NCI-H2029 treated with DMSO at 0.1 percent for 48 hours (cell line): ENCODE measurements at places on chromosomes 13 and 19.

DNA sequence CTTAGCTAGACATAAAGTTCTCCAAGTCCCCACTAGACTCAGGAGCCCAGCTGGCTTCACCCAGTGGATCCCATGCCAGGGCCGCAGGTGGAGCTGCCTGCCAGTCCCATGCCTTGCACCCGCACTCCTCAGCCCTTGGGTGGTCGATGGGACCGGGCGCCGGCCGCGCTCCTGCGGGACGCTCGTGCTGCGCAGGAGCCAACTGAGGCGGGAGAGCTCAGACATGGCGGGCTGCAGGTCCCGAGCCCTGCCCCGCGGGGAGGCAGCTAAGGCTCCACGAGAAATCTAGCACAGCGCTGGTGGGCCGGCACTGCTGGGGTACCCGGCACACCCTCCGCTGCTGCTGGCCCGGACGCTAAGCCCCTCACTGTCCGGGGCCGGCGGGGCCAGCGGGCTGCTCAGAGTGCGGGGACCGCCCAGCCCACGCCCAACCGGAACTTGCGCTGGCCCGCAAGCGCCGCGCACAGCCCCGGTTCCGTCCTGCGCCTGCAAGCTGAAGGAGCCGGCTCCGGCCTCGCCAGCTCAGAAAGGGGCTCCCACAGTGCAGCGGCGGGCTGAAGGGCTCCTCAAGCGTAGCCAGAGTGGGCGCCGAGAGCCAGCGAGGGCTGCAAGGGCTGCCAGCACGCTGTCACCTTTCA lies 5.8 kb downstream of the PARP4 start:
- DNase-seq: no peak

DNA sequence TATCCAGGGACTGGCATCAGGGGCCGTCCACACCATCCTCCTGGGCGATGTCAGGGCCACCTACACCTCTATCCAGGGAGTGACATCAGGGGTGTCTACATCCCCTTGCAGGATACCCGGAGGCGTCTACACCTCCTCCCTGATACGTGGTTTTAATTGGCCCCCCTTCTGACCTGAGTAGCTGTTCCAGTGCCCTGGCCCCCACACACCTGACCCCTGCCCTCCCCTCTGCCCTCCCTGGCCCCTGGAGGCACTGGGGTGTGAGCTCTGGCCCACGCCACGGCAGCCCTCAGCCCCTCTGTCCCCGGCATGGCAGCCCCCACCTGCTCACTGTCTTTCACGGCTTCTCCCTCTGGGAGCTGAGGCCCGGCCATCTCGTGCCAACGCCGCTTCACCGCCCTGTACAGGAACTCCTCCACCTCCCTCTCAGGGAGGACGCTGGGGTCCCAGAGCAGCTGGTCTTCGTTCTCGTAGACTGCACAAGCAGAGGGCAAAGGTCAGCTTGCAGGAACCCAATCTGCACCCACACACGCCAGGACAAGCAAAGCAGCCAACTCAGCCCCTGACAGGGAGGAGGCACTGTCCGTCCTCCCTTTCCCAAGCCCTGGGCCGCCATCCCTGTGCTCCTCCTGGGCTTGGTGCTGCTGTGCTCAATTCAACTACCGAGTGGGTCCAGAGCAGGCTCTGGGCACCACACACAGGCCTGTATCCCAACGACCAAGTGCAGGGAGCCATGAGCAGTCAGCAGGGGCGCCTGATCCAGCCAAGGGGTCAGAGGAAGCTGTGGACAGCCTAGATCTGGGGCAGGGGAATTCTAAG lies 22.2 kb upstream of the PLPP2 start:
- no peak for DNase-seq

DNA sequence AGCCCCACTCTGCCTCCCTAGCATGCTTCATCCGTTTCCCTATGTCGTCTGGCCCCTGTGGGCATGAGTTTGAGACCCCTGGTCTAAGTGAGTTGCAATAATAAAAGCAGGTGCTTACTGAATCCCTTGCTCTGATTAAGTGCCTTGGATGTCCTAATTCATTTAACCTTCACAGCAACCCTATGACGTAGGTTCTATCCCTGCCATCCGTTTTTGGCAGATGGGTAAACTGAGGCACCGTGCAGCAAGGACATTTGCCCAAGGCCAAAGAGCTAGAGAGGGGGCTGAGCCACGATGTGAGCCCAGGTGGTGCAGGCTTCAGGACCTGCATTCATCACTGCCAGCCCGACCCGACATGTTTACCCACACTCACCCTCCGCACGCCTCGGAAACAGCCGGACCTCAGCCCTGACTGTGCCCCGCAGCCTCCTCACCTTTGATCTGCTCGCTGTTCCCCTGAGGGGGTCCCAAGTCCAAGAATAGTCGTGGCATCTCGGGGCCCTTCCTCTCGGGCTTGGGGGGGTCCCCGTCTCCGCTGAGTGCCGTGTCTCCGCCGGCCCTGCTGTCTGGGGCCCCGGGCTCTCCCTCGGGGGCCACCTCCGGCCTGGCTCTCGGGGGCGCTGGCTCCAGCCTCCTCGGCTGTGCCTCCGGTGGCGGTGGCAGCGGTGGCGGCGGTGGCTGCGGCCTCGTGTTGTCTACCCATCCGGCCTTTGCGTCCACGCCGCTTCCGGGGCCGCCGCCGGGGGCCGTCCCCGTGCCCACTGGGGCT lies 14.5 kb downstream of the LMTK3 start:
- no peak for DNase-seq

DNA sequence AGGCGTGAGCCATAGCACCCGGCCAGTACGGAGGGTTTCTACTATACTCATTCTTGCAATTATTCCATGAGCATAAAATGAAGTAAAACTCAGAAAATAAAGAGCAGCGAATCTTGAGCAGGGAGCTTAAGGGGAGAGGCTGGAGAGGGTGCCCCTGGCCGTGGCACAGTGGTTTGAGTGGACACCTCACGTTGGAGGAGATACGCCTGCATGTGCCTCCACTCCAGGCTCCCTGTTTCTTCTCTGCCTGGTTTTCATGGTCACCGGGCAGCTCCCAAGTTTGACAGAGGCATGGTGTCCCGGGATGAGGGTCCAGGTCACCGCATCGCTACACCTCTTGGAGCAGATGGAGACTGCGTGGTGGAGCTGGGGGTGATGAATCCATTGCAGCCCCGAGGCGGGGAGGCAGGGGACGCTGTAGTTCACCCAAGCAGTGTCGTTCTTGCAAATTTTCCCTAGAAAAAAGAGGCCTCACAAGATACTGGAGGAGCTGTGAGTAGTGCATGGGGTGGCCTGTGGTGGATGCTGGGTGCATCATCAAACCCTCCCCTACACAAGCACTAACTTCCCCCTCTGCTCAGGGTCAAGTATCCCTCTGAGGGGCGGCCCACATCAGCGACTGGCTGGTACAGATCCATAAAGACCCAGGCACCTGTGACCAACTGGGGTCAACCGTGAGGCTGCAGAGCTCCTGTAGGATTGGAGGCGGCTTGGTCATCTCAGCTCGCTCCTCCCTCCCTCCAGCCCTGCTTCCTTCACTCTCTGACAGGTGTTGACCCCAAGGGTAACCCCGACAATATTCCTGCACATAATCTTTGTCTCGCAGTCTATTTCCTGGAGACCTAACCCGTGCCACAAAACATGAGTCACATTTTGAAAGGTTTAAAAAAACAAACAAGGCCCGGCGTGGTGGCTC lies 3.6 kb upstream of the MIER2 start:
- DNase-seq: no peak

DNA sequence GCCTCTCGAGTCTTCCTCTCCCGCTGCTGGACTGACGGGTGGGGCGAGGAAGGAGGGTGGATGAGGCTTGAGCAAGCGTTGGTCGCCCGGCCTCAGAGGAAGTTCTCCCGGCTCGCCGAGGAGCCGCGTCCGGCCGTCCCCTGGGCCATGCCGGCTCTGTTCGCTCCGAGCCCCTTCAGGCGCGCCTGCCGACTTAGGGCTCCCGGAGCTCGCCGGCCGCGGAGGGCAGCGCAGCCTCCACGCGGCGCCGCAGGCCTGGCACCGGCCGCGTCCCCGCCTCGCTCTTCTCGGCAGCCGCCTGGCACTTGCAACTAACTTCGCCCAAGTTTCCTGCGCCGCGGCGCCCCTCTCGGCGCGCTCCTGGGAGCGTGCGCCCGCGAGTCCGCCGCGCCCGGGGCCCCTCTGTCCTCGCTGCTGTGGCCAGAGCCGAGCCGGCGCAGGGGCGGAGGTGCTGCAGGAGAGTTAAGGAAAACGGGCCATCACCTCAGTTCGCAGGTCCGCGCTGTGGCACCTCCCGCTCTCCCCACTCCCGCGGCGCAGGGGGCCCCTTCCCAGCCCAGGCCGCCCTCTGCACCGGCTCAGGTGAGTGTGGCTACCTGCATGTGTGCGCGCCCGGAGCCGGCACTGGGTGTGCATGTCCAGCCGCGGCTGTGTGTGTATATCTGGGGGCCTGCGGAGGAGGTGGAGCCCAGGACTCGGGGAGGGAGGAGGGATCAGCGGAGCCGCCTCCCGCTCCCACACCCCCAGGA lies 641 bp upstream of the SOX21 start:
- DNase-seq: no peak

- no peak for DNase-seq
These were observed 68.2 kb downstream of the ESD start for GRCh38 chr13:46728777-46729176.

DNA sequence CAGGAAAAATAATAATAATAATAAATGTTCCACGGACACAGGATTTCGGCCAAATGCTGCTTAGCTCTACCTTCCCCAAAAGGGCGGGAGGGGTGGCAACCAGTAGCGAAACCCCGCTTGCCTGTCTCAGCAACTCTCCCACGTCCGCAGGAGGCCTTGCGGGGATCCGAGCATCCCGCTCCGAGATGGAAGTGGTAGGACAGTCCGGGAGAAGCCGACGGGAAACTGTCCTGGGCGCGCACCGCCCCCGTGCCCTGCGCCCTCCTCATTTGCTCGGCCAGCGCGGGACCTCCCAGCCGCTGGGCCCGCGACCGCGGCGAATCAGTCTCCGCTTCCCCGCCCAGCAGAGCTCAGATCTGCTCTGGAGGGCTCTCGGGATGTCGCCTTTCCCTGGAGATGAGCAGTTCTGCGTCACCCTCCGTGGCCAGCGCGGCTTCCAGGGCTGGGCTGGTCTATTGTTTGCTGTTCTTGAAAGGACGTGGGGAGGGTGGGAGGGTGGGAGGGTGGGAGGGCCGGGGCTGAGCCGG lies 48.9 kb upstream of the PABPC3 start:
- DNase-seq: no peak

GRCh38 chr13:63139277-63139676 lies 1723.6 kb upstream of the PCDH20 start:
- no peak for DNase-seq

DNA sequence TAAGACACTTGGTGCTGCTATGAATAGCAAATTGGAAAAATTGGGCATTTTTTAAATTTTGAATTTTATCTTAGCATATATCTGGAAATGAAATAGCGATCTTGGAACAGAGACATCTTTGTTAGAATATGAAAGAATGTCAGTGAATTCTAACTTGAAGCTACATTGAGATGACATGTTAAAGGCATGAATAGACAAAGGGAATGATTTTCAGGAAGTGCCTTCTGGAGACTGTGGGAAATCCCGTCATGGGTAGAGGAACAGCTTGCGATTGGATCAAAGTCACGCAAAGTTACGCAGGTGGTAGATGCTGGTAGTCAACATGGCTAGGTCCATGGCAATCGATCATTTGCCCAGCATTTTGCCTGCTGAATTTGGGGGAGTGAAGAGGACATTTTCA lies 43.5 kb downstream of the LRCH1 start:
- no peak for DNase-seq

DNA sequence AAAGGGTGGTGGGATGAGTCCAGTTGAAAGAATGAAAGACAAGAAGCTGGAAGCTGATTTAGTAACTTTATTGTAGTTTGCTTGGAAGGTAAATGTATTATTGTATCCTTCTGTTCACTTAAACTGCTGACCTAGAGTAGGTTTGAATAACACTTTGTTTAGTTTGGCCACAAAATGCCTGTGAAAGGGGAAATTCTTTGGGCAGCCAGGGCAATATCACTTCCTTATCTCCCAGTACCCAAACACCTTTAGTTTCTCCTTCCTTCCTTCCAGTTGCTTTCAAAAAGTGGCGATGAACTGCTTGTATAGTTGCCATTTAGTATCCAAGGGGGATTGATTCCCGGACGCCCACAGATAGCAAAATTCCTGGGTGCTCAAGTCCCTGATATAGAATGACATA lies 120.1 kb downstream of the PAN3 start:
- no peak for DNase-seq

- no peak for DNase-seq
These were observed 2.6 kb downstream of the LONP1 start for GRCh38 chr19:5717215-5717935.

- no peak for DNase-seq
These were observed 68.0 kb downstream of the SLC7A1 start for GRCh38 chr13:29527511-29527910.

DNA sequence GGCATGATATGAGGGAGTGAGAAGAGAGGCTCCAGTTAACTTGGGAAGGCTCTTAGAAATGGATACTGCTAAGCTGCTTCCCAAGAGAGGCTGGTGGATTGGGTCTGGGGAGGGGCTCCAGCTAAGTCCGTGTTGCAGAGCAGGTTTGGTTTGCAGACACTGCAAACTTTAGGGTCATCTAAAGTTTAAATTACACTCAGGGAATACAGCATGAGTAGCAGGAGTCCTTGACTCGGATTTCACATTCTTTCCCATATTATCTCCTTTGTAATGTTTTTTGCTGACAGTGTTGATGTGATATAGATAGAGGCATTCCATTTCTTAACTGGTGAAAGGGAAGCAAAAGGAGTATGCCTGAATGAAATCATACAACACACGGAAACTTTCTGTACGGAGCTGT lies 31.9 kb downstream of the SGCG start:
- DNase-seq: no peak

DNA sequence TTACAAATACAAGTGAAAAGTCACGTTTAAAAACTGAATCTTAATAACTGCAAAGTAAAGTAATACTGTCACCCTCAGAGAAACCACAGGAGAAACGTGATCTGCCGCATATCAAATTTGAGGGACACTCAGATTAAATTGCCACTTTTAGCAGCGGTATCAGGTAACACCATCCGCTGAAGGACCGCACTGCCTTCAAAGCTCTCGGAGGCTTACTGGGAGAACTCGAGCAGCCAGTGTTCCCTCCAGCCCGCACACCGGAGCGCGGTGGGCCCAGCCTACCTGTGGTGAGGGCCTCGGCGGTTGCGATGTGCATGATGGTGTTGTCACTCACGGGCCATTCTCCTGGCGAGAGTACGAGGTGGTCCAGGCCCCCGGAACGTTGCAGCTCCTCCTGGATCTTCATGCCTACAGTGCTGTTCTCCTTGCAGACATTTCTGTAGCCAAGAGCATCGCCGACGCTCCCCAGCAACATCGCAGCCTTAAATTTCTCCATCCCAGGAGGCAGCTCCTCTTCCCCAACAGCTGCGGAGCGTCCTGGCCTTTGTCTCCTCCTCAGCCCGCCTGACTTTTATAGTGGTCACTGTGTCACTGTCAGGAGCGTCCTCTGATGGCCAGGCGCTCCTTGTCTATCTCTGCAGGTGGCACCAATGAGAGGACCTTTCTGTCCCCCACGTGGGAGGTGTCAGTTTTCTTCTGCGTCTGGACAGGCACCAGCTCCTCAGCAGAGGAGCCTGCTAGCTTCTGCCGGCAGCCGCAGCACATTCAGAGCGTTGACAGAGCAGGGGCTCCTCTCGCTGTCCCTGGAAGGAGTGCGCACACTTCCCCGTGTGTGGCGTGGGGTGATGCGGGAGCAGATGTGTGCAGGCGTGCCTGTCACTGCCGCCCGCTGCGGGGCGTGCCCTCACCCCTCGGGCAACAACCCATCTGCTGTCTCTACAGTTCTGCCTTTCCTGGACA lies at the start of gene ADPRHL1:
TSS of gene ADPRHL1 (minus strand) at position 547 of the 960 bp plus-strand sequence. CDS start at position 496, 51 bp downstream.
- DNase-seq: peak; percentile 20

GRCh38 chr19:40335101-40335500 lies 13.1 kb downstream of the C19orf47 start:
- no peak for DNase-seq

- DNase-seq: no peak
These were observed 371.4 kb upstream of the SLC10A2 start for GRCh38 chr13:103437651-103438050.

- no peak for DNase-seq
These were observed 64.0 kb downstream of the RXFP2 start for GRCh38 chr13:31803311-31803710.
